Transverse colon (tissue), 4 donors: ENCODE measurements at places on chromosomes 3 and 15.

- DNase-seq, result no peak
These were observed 13.3 kb downstream of the RRP9 start for GRCh38 chr3:51928438-51928837.

- no peak for DNase-seq
These were observed 26.6 kb downstream of the MASP1 start for GRCh38 chr3:187264911-187265310.

- DNase-seq, result no peak
These were observed 18.3 kb downstream of the TRH start for GRCh38 chr3:129992781-129993180.

GRCh38 chr15:88028024-88028423 is 228.5 kb downstream of the NTRK3 start:
- no peak for DNase-seq

DNA sequence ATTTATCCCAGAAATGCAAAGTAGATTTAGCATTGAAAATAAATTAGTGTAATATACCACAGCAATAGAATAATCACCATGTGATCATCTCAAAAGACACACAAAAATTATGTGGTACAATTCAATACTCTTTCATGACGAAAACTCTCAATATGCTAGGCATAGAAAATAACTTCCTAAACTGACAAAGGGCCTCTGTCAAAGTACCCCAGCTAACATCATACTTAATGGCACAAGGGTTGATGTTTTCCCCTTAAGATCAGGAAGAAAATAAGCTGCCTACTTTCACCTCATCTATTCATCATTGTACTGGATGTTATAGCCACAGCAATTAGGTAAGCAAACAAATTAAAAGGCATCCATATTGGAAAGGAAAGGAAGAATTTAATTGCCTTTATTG is 22.7 kb upstream of the NIPA2 start:
- DNase-seq, result no peak

DNA sequence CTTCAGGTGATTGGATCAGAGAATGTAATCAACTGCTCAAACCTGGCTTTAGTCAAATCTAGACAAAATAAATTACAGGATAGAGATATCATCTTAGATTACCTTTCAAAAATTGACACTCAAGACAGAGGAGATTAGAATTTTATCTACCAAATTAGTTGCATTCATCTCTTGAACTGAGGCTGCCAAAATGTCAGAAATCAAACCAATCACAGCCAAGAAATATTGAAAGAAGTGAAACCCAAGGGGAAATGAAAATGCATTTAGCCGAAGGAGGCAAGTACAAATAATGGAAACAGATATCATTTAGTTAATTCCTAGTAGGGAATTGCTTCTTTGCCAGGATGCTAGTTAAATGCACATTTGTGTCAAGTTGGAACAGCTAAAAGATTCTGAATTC is 261.1 kb upstream of the PDZRN3 start:
- no peak for DNase-seq

GRCh38 chr15:42413920-42414319 is 54.6 kb downstream of the CAPN3 start:
- no peak for DNase-seq
